Iris pigment epithelial cell (primary cell): ENCODE measurements at places on chromosomes 12 and 14.
A peak's percentile ranks its signal among the peaks of the same experiment; 100 is the strongest.

GRCh38 chr12:105672121-105672975, 341.9 kb downstream of the C12orf75 start:
- DNase-seq, result no peak

DNA sequence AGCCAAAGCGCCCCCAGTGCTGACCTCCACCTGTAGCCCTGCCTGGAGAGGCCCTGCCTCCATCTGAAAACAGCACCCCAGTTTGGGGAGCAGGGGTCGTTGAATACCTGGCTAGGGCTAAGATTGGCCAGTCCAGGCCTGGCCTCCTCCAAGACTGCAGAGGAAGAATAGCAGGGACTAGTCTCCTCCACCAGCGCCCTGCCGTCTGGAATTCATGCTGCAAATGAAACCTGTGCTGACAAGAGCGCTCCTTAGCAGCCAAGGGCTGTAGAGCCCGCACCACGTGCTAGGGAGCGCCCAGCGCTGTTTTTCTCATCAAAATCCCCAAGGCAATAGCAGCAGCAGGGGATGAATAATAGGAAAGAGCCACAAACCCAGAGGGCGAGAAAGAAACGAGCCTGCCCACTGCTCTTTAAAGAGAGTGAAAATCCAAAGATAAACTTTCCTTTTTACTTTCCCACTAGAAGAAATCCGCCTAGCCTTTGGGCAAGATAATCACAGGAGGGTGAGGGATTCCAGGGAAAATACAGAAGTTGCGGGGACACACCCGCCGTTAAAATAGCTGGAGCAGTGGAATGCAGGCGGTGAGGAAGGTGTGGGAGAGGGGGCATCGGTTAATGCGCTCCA, 3.3 kb downstream of the COL2A1 start:
- peak; percentile 67 for DNase-seq

- DNase-seq, result no peak
Observed at GRCh38 chr12:121766290-121767039, 27.0 kb downstream of the RHOF start.

- no peak for DNase-seq
Observed at GRCh38 chr14:69314327-69314726, 54.4 kb downstream of the GALNT16 start.

DNA sequence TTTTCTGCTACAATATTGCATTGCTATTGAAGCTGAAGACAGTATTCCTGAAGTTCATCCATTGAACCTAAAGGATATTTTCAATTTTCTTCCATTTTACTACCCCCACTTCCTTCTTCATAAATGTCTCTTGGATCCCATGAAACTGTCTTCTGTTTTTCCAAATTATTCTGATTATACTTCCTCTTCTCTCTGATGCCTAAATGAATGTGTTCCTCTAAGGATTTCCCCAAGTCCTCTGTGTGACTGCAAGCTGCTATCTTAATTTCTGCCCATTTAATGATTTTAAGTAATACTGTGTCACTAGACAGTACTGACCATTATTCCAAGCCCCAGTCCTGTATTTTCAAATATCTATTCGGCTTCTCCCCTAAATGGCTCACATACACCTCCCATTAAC, 102.9 kb downstream of the TAOK3 start:
- DNase-seq, result no peak

DNA sequence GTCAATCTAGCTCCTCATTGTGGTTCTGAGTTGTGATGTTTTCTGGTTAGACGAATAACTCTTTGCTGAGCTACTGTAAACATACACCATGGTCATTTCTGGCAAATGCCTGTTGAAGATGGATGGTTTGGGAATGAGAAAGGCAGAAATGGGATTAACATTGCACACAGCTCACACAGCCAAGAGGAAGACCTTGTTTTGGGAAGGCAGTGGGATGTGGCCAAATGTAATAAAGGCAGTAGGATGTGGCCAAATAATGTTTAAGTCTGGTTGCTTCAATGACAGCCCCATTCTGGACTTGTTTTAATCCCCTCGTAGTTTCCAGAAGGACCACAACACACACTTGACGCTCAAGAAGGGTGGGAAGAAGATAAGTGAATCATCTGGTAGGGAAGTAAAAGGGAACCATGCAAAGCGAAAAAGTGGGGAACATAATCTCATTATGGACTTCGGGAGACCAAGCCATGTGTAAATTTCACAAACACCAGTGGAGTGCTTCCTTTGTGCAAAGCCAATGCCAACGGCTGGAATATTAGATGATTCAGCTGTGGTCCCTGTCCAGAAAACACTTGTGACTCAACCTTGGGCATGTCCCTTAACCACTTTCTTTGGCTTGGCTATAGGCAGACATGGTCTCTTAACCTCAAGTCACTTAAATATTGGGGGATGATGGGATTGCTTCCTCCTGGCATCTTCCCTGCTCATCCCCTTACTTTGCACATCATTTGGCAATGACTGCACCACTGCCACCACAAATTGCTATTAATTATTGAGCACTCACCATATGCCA, 284.4 kb upstream of the CRY1 start:
- DNase-seq, result no peak

- no peak for DNase-seq
Observed at GRCh38 chr12:96146747-96147146, 47.4 kb upstream of the ELK3 start.

GRCh38 chr12:39341179-39341578, 101.7 kb downstream of the KIF21A start:
- DNase-seq, result peak; percentile 62

DNA sequence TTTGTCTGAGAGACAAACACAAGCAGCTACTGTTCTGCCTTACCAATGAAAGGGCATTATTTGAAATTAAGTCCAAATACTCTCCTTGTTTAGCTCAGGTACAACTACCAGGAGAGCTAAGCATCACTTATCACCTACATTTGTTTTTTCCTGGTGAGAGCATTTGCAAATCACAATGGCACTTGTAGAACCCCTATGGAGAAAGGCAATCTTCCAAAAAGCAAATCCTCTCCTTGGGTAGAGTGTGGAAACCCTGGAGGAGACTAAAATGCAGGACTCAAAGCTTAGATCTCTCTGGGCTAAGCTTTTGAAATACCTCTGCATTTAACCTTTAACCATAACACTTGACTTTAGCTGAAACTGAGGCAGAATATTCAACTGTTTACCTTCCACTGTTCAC, 20.8 kb downstream of the GTSF1 start:
- DNase-seq, result no peak

- no peak for DNase-seq
Observed at GRCh38 chr12:67916266-67916970, 72.8 kb upstream of the IFNG-AS1 start.

DNA sequence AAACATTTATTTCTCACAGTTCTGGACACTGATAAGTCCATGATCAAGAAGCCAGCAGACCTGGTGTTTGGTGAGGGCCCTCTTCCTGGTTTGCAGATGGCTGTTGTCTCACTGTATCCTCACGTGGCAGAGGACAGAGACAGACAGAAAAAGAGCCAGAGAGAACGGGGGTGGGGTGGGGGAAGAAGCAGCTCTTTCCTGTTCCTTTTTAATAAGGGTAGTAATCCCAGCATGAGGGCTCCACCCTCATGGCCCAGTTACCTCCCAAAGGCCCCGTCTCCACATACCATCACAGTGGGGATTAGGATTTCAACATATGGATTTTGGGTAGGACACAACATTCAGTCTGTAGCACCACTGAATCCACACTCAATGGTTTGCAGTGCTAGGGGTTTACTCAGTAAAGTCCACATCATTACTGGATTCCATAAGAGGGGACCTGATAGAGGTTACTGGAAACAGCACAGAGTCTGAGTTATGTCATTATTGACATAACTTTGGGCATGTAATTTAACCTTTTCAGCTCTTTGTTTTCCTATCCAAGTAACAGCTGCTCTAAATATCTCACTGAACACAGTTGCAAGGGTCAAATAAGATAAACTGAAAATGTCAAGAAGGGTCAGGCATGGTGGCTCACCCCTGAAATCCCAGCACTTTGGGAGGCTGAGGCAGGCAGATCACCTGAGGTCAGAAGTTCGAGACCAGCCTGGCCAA, 53.2 kb downstream of the RPAP3 start:
- DNase-seq, result peak; percentile 9
